ENCODE measurements at places on chromosomes 1 and 21. TPM values are rescaled to one million over a fixed set of nuclear protein-coding genes. Genes with fewer than 3 reads are reported as not detected.

The ANKRD65 gene
- not detected for total RNA-seq

DNA sequence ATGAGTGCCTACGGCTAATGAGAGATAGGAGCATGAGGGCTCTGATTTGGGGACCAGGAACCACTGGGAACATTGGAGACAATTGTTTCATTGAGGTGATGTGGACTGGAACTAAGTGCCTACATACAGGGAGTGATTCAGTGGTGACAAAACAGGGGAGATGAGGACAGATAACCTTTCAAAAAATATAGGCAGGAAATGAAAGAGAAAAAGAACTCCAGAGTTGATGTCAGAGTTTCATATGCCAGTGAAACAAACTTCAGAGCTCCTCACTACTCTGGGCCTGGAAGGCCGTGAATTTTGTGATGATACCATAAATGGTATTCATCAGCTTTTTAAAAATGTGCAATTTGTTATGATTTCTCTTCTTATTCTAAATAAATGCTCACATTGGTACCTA lies 39.3 kb downstream of the FASLG start:
- no peak overlapping the region for H3K4me3 ChIP-seq
- no peaks in the 10 kb centered on the region for H3K36me3 ChIP-seq
- no peak for DNase-seq
- H3K4me1 ChIP-seq = no peaks in the 10 kb centered on the region
- no peaks in the 10 kb centered on the region for H3K27me3 ChIP-seq

DNA sequence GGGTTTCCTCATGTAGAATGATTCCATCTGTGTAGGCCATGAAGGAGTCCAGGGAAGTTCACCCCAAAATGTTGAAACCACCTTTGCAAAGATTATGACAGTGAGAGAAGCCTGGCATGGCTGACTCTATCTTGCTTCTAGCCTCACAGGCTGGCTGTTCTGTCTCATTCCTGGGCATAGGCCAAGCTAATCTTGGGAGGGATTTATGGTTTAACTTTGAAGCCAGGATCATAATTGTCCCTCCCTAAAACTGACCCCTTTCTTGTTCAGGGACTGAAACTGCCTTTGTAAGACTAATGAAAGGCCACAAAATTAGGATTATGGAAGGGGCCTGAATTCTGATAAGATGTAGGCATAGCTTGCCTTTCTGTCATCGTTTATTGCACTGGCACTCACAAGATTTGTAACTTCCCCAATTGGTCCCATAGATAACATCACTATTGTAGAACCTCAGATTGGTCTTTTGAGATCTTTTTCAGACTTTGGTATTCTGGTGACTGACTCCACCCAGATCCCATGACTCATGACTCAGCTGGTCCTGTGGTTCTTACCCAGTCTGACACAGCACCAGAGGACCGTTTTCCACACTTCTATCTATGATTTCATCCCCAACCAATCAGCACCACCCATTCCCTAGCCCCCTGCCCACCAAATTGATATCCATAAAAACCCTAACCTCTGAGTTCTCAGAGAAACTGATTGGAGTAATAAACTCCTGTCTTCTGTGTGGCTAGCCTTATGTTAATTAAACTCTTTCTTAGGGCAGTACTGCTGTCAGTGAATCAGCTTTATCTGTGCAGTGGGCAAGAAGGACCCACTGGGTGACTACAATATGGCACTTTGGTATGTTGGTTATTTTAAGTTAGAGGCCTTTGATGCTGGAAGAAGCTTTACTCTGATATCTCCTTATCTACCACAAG lies 13.6 kb upstream of the LAMTOR5 start:
- H3K4me3 ChIP-seq = no peak overlapping the region
- H3K36me3 ChIP-seq = no peaks in the 10 kb centered on the region

DNA sequence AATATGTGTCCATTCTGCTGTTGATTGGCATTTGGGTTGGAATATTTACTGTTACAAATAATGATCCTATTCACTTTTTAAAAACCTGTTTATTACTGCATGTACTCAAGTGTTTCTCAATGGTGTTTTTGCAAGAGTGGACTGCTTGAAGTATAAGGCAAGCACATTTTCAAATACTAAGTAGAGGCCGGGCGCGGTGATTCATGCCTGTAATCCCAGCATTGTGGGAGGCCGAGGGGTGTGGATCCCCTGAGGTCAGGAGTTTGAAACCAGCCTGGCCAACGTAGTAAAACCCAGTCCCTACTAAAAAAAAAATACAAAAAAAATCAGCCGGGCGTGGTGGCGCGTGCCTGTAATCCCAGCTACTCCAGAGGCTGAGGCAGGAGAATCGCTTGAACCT lies 276.9 kb upstream of the ADGRL4 start:
- no peaks in the 10 kb centered on the region for H3K4me1 ChIP-seq
- no peak overlapping the region for H3K4me3 ChIP-seq
- H3K27me3 ChIP-seq = no peaks in the 10 kb centered on the region
- no peak overlapping the region for H3K27ac ChIP-seq

GRCh38 chr1:20107796-20108195 lies 11.5 kb downstream of the PLA2G2D start:
- no peak overlapping the region for H3K4me3 ChIP-seq
- no peak overlapping the region for H3K27ac ChIP-seq
- H3K27me3 ChIP-seq = no peaks in the 10 kb centered on the region
- no peak for DNase-seq
- H3K4me1 ChIP-seq = no peaks in the 10 kb centered on the region
- H3K36me3 ChIP-seq = no peaks in the 10 kb centered on the region

- peak within 1 kb of the TSS; percentile 66 for H3K4me3 ChIP-seq
- DNase-seq = peak; percentile 95
- H3K36me3 ChIP-seq = no peaks in the 10 kb centered on the region
These were observed at the start of gene SOAT1 for GRCh38 chr1:179293340-179294327. SOAT1 (plus strand) TSS chr1:179293797; CDS start chr1:179302685, 8,888 bp downstream.
